ENCODE measurements at places on chromosomes 4 and X.
A peak's percentile ranks its signal among the peaks of the same experiment; 100 is the strongest.

- DNase-seq, result no peak
These were observed 92.8 kb upstream of the UNC5C start for GRCh38 chr4:95641571-95641970.

- peak; percentile 69 for DNase-seq
These were observed 250.6 kb upstream of the NDST3 start for GRCh38 chr4:117783716-117784115.

DNA sequence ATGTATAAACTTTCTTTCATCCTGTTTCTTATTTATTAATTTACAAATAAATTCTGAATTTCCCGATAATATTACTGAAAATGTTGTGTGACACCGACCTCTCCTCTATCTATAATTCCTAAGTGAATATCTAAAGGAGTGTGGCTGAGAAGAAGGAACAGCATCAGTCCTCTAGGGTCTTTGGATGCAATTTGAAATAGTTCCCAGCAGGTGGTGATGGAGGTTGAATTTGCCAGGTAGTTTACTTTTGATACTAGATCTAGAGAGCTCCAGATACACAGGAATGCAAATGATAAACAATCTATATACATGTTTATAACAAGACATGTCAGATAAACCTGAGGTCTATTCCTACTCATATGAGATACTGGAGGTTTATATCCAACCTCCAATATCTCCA is 305.4 kb downstream of the PCDH18 start:
- peak; percentile 40 for DNase-seq

GRCh38 chr4:84472154-84472553 is 26.9 kb downstream of the NKX6-1 start:
- no peak for DNase-seq

DNA sequence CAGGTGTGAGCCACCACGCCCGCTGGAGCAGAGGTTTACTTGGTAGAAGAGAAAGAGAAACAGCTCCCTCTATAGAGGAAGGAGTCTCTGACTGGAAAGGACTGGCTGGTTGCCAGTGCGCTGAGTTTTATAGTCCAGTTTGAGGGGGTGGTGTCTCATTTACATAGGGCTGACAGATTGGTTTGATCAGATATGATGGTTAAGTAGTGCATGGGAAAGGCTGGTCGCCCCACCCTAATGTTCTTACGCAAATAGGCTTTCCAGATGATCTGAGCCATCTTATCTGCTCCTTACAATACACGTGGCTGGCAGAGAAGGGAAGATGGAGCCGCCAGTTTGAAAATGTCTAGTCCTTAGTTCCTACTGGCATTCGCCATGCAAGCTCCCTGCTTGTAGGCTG is 439.5 kb downstream of the NAF1 start:
- DNase-seq, result no peak

DNA sequence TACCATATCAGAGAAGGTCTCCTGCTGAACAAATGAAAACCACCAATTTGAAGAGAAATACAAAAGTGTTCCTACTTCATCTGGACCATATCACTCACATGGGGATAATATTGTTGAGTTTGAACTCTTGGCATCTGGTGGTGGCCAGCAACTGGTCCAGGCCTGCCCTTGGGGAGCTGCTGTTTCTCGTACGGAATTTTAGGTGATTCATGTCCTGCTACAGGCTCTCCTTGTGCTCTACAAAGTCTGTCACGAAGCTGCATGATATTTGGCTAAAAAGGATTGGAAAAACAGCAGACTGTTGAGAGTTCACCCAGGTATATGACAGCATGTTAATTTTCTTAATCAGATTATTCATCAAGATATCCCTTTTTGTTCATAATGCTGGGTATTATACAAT is 42.2 kb downstream of the SEC31A start:
- no peak for DNase-seq

DNA sequence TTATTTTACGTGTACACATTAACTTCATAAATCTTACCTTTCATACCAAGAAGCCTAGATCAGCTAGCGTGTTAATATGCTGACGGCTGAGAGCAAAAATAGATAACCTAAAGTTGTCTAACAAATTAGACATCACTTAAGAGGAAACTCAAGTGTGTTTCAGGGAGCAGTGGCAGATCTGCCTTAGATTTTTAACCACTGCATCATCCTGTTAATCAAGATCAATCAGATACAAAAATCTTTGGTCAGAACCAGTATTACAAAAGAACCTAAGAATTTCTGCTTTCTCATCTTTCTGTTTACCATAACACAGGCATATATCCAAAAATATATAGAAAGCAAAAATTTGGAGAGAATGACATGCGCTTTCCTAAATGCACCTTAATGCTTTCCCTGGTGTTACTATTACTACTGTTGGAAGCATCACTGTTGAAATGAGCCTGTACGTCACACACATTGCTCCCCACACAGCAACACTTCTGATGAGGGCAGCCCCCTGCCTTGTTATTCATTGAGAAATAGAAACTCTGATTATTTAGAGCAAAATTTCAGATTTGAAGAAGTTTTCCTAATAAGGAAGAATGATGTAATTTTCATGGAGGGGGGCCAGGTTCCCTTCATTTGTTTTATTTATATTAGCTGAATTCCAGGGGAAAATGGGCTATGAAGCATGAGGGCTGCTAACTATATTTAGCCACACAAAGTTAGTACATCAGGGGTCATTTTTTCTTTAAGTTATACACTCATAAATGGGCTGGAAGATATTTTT is 152.3 kb downstream of the CBR4 start:
- peak; percentile 46 for DNase-seq

DNA sequence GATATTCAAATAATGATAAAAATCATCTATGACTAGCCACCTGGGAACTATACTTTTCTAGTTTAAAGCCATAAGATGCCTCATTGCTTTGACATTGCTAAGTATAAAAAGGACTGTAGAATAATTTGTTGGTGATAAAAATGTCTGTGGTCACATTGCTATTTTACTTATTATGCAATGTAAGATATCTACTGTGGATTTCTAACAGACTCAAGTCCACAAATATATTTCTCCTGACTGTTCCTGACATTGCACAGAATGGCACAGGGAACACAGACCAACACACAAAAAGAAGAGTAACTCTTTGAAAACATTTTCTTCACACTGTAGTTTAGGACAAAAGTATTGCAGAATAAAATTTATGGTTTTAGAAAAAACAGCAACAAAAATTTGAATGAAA is 2.2 kb upstream of the TMPRSS11E start:
- DNase-seq, result no peak

- peak; percentile 80 for DNase-seq
These were observed 2073.4 kb downstream of the ARAP2 start for GRCh38 chr4:34170946-34171345.

DNA sequence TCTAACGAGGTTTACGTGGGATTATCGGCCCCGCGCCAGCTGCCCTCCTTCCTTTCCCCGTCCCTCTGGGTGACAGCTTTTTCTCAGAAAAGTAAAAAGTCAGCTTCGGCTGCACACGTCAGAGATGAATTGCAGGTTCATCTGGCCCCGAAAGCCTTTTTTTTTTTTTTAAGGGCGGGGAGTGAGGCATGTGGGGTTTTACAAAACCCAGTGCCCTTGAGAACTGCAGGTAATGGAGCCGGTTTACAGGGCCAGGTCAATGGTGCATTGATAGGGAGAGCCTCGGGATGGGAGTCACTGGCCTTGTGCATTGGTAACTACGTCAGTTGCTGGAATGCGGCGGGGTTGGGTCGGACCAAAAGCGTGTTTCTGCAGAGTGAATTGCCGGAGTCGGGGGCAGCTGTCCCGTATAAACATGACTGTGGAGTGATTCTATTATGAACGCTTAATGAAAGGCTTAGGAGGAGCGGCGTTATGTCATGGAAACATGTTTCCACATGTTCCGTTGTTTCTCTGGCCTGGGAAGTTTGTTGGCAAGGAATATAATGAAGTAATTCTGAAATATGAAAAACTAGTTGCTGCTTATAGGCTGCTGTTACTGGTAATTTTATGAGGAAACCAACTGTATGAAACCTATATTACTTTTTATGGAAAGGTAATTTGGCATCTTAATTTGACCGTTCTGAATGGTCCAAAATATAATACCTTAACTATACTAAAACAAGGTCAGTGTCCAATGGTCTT is 1.1 kb downstream of the HSPA4L start:
- DNase-seq, result peak; percentile 55

DNA sequence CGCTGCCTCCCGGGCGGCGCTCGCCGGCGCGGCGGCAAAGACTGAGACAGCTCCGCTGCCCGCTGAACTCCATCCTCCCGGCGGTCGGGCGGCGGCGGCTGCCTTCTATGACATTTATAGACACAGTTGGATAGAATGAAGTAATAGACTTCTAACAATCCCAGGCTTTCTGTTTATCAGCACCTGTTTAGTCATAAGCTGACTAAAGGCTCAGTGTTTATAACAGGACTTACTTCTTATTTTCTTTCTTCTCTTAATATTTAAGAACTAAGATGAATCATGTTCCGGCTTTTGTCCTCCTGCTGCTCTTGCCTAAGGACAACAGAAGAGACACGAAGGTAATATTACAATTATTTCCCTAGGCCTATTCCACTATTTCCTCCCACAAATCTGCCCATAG is 3.9 kb downstream of the ARL13A start:
- DNase-seq, result peak; percentile 91

DNA sequence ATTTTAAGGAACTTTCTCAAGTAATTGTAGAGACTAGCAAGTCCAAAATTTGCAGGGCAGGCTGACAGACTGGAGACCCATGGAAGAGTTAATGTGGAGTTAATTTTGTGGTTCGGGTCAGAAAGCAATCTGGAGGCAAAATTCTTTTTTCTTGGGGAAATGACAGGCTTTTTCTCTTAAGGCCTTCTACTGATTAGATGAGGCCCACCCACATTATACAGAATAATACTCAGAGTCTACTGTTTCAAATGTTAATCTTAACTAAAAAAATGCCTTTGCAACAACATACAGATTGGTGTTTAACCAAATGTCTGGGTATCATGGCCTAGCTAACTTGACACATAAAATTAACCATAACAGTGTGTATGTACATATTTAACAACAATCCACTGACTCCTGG is 32.7 kb downstream of the RRAGB start:
- no peak for DNase-seq

- DNase-seq, result no peak
These were observed 39.5 kb downstream of the USP38 start for GRCh38 chr4:143224255-143224654.

- no peak for DNase-seq
These were observed 3.8 kb downstream of the IL21 start for GRCh38 chr4:122616915-122617596.

DNA sequence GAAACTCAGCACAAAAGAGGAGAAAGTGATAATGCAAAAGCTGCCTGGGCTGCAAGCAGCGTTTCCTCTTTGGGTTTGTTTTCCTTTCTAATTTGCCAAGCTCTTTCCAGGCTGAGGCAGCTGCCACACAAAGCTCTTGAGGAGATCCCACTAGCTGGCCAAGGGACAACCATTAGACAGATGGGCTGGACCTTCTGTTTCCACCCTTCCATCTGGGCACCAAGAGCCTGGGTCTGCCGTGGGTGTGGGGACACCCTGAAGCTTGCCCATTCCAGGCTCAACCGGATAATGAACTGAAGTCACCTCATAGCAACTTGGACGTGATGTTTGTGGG is 194.6 kb upstream of the C1QTNF7 start:
- DNase-seq, result no peak

GRCh38 chr4:144901141-144901540 is 196.9 kb downstream of the ANAPC10 start:
- no peak for DNase-seq

DNA sequence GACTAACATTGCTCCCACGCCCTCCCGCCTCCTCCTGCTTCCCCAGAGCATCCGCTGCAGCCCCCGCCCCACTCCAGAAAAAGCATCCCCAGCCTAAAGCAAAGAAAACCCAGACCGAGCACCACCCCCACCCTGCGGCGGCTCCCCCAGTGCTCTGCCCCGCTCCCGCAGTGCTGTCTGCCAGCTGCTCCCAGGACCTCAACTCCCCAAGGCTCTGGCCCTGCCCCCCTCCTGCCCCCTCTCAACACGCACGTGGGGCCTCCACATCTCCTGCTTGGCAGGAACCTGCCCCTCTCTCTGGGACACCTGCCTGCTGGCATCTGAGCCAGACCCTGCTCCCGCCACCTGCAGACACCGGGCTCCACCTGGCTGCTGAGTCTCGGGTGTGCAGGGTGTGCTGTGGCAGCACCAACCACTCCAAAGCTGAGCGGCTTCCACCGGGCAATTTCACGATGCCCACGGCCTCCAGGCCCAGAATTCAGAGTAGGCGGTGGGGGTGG is 79.4 kb downstream of the FAM53A start:
- DNase-seq, result no peak

GRCh38 chr4:8050555-8051206 is 107.9 kb downstream of the ABLIM2 start:
- no peak for DNase-seq

DNA sequence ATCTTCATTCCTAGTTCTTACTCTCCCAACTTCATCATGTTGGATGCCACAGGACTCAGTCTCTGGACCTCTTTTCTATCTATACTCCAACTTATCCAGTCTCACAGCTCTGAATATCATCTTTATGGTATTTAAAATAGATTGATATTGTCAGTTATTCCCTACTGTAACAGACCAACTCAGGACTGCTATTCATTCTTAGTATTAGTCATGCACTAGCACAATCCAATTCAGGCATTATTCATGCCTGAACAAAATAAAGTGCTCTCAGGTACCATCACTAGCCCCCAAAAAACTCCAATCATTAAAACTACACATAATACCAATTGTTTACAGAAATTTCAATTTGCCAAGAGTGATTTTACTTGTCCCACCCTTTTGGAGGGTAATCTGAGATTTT is 37.7 kb downstream of the FRYL start:
- DNase-seq, result peak; percentile 34

DNA sequence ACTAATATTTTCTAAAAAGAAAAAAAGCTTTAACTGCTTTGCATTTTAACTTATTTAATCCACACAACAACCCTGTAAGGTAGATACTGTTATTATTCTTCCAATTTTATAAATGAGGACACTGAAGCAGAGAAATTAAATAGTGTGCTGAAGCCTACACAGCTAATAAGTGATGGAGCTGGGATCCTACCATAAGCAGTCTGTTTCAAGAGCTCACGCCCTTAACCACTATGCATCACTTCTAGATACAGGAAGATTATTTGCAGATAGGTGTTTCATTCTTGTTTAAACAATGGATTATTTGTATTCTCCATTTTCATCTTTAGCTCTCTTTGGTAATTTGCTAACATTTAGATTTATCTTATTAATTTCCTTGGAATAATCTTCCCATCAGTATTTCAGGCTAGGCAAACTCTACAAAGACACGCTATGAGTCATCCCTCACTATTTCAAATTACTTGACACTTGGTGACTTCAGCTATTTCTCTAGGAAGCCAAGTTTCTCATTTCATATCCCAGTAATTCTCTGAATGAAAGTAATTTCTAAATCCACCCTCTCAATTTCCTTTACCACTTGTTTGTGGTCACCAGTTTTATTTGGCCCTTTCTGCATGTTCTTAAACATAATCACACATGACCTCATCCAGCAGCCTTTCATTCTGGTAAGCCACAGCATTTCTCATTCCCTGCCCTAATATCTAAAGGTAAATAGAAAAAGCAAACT is 67.3 kb downstream of the ASB9 start:
- DNase-seq, result peak; percentile 48

GRCh38 chrX:134718105-134718965 is 60.1 kb upstream of the PLAC1 start:
- DNase-seq, result peak; percentile 96

GRCh38 chrX:70038951-70039350 is 10.8 kb downstream of the AWAT2 start:
- peak; percentile 15 for DNase-seq

All from ELR (cell line).